ENCODE measurements at places on chromosomes 7 and 10. TPM values are rescaled to one million over a fixed set of nuclear protein-coding genes. Genes with fewer than 3 reads are reported as not detected.

GRCh38 chr10:60260321-60260720, 129.4 kb downstream of the ANK3 start:
- no peak for DNase-seq

DNA sequence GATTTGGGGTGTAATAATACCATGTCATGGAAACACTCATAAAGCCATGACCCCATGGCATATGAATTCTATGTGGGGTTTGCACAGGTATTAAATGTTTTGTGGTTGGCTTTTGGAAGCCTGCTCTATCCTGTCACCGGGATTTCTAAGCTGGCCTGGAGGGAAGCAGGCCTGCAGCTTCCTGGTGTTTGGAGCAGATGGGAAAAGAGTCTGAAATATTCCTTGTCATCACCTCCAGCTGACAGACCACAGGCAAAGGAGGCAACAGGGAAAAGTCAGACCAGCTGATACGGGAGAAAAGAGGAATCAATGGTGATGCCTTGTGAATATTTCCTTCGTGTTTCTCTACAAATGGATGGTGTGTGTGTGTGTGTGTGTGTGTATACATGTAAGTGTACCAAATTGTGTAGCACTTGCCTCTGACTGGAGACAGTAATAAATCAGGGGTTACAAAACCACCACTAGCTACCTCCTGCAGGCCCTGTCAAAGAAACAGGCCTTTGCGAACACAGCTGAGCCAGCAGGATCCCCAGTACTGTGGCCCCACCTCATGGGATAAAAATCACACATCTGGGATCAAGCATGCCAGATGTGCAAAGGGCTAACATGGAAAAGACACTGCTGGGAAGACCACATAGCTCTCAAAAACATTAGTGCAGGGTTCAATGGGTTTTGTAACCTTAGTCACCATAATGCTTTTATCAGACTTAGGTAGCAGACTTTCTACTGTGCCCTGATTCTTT, 120.8 kb upstream of the HPS1 start:
- DNase-seq: no peak

- no peak for DNase-seq
Measured at GRCh38 chr7:36015733-36016132, 137.3 kb upstream of the EEPD1 start.

GRCh38 chr10:69503001-69503895, 52.0 kb downstream of the TSPAN15 start:
- DNase-seq: no peak

The LIPK gene
- not detected for total RNA-seq

Data from HT1080 (cell line).